ENCODE measurements at places on chromosomes 11 and 22. TPM values are rescaled to one million over a fixed set of nuclear protein-coding genes. Genes with fewer than 3 reads are reported as not detected.

DNA sequence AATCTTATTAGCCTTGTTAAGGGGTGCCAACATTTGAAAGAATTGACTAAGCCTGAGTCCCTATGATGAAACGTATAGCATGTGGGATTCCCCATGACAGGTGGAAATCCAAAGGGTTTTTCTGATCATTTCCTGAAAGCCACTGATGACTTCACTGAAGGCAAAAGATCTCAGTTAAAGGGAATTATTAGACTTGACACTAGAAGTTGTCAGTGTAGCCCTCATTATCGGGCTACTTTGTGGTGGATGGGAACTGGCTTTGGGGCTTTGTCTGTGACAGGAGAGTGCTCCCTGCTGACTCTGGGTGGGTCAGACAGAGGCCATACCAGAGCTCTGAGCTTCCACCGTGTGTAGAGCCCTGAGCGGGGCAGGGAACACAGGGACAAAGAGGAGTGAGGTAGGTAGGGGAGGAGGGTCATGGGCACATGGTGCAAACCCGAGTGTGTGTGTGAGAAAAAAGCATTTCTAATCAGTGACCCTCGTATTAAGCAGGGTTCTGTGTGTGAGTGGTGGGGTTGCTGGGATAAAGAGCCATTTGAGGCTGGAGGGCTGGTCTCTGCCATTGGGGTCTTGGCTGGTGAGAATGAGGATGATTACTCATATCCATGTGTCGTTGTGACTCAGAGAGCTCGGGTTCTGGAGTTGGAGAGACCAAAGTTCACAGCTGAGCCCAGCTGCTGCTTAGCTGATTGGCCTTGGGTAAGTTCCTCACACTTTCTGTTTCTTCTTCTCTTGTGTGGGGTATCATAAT lies 101.1 kb downstream of the GRIK4 start:
- H3K4me1 ChIP-seq: no peaks in the 10 kb centered on the region
- no peak for DNase-seq
- no peak overlapping the region for H3K4me3 ChIP-seq
- H3K36me3 ChIP-seq: peaks cover 3% of the 10 kb centered on the region
- H3K27ac ChIP-seq: no peak overlapping the region
- H3K27me3 ChIP-seq: peaks cover 6% of the 10 kb centered on the region

- H3K36me3 ChIP-seq: no peaks in the 10 kb centered on the region
- no peak for DNase-seq
- H3K4me1 ChIP-seq: peaks cover 63% of the 10 kb centered on the region
- H3K27me3 ChIP-seq: no peaks in the 10 kb centered on the region
Measured at GRCh38 chr11:68508425-68508824, 47.9 kb downstream of the PPP6R3 start.

- DNase-seq: no peak
- no peaks in the 10 kb centered on the region for H3K36me3 ChIP-seq
- H3K27ac ChIP-seq: no peak overlapping the region
- no peaks in the 10 kb centered on the region for H3K27me3 ChIP-seq
- H3K4me3 ChIP-seq: no peak overlapping the region
- H3K4me1 ChIP-seq: peaks cover 15% of the 10 kb centered on the region
Measured at GRCh38 chr22:19837915-19838314, 16.8 kb downstream of the GNB1L start.

- peak overlapping the region; percentile 55 for H3K27ac ChIP-seq
- DNase-seq: no peak
- peaks cover 11% of the 10 kb centered on the region for H3K27me3 ChIP-seq
- H3K4me3 ChIP-seq: peak overlapping the region; percentile 84
- H3K36me3 ChIP-seq: peaks cover 8% of the 10 kb centered on the region
Measured at GRCh38 chr11:46392421-46393230, 1.1 kb upstream of the CHRM4 start.

DNA sequence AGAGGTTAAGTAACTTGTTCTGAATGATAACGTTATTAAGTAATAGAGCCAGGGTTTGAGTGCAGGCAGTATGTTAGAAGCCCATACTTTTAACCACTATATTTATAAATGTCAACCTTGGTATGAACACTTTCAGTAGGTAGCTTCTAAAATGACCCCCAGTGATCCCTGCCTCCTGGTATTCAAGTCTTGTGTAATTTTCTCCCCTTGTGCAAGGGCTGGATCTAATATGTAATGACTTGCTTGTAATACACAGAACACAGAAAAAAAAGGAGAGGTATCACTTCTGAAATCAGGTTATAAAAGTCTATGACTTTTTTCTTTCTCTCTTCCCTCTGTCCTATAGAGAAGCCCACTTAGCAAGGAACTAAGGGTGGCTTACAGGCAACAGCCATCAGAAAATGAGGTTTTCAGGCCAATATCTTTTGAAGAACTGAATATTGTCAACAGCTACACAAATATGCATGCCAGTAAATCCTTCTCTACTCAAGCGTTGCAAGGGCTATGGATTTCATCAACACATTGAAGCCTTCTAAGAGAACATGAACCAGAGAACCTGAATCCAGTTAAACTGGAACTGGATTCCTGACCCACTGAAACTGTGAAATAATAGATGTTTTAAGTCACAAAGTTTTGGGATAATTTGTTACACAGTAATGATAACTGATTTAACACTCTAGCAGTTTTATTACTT lies 712.3 kb downstream of the METTL15 start:
- H3K27ac ChIP-seq: no peak overlapping the region
- no peak for DNase-seq
- H3K27me3 ChIP-seq: no peaks in the 10 kb centered on the region
- H3K4me3 ChIP-seq: no peak overlapping the region
- H3K4me1 ChIP-seq: peaks cover 13% of the 10 kb centered on the region

DNA sequence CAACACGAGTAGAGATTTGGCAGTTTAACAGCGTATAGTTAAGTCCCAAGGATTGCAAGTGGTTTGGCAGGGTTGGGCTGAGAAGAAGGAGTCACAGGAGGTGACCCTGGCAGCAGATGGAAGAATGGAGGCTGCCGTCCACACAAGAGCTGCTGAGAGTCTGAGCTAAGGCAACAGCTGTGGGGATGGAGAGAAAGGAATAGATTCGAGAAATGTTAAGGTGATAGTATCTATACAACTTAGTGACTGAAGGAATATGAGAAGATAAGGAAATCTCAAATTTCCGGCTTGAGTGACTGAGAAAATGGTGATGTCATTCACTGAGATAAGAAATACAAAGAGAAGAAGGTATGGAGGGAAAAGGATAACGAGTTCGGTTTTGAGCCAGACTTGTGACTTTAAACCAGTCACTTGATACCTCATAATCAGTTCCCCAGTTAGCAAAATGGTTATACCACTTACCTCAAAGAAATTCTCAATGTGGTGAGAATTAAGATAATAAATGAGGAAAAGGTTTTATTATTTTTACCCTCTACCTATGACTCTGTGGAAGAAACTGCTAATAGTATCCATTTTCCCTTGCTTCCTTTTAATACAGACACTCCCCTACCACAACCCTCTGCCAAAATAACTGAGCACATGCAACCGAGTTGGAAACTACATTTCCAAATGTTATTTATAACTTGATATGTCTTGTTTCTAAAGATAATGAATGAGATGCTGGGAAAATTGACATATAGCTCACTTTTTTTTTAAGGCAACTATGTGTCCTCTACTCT lies 30.7 kb downstream of the FAM168A start:
- H3K36me3 ChIP-seq: peaks cover 6% of the 10 kb centered on the region
- peak overlapping the region; percentile 4 for H3K27ac ChIP-seq
- no peak for DNase-seq
- H3K4me1 ChIP-seq: peaks cover 20% of the 10 kb centered on the region

RBFOX2 gene
- total RNA-seq: 140 TPM

CCDC73 gene
- not detected for total RNA-seq

CCDC88B gene
- 0.99 TPM for total RNA-seq

MEI1 gene
- not detected for total RNA-seq

CASP5 gene
- not detected for total RNA-seq

SORL1 gene
- 0.92 TPM for total RNA-seq

GGTLC2 gene
- total RNA-seq: 1.4 TPM

Measured in chondrocyte (in vitro differentiated cells).